Head of caudate nucleus (tissue), 42 donors: ENCODE measurements at places on chromosomes 13 and 19.

DNA sequence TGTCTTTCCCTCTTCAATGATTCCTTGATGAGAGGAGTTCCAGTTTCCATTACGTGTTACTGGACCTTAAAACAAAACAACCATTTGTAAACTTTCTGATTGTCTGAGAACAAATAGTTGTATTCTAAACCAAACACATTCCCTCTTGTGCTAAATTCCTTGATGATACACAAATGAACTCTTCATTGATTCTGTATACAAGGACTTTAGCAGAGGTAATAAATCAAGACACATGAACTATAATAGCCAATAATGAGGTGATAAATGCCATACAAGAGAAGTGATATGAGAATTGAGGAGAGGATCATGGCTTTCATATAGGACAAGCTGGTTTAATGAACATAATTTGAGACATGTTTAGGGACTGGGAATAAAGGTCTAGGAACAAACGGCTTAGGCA, 13.5 kb upstream of the GPC5 start:
- no peak for DNase-seq

DNA sequence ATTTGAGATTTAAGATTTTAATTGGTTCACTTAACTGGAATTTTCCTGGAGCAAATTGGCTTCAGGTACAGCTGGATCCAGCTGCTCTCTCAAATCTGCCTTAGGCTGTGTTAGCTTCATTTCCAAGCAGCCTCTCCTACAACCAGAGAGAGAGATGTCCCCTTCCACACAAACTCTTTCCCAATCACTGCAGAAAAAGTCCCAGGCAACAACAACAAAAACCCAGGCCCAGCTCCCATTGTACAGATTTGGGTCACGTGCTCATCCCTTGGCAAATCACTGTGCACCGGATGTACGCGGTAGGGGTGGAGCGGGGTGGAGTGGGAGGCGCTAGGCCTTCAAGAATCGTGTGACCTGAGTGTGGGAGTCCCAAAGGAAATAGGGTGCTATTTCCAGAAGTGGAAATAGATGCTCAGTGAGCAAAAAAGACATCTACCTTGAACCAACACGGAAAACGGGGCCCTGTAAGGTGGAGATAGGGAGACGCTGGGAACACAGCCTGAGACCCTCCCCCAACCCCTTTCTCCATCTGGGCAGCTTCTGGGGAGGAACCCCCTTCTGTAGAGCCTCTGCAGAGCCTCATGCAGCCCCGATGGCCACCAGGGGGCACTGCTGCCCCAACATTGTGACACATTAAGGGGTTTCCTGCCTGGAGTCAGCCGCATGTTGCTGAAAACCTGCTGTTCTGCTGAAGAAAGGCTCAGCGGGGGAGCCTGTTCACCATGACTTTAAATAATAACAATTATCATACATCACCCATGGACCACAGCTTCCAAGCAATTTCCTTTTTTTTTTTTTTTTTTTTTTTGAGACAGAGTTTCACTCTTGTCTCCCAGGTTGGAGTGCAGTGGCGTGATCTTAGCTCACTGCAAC, 25.4 kb downstream of the HPN start:
- peak; percentile 87 for DNase-seq

- no peak for DNase-seq
Measured at GRCh38 chr13:73142071-73142470, 83.3 kb downstream of the KLF5 start.

DNA sequence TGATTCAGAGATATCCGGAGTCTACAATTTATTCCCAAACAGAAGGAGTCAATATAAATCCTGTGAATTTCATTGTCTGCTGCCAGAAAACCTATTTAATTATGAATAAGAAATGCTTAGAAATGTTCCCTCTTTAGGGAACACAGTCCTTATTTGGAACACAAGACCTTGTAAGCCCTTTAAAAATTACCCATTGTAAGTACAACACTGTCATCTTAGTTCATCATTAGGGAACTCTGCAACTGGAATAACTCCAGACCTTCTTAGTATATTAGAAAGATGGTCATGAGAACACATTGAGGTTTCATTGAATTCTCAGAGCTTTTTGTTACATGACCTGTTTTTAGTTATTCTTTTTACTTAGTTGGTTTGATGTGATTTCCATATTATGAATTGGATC, 548.5 kb upstream of the KLF12 start:
- no peak for DNase-seq

- no peak for DNase-seq
Measured at GRCh38 chr13:74073274-74073673, 60.9 kb downstream of the KLF12 start.

DNA sequence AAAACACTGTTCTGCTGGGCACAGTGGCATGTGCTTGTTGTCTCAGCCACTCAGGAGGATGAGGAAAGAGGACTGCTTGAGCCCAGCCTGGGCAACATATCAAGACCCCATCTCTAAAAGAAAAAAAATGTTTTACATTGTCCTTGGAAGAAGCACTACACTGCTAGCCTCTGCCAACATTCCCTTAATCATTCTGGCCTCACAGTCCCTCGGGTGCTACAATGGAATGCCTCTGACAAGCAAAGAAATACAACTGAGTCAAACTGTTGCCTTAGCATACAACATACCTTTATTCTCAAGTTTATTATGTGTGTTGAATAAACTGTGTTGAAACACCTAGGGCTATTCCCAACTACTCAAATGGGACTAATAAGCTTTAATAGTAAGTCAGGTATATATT, 56.1 kb downstream of the PSPC1 start:
- DNase-seq: no peak

DNA sequence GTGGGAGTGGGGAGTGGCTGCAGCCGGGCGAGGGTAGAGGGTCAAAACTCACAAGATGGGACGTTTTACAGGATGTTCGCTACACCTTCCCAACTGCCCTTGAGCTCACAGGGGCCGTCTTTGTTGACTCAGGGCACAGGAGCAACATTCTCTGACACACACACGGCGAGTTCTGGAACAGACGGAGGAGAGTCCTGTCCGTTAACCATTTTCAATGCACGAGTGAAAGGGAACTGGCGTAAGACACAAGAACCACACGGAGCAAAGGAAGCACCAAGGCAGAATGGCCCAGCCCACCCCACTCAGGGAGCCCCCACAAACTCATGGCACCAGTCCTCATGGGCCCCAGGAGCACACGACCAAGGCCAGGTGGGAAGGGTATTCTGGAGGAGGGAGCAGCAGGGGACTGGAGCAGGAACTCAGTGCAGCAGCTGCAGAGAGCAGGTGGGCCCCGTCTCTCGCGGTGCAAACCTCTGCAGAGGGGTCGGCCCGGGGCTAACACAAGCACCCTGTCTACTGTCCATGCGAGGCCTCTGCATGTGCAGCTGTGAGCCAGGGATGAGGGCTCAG, 37.9 kb upstream of the ISYNA1 start:
- DNase-seq: no peak

DNA sequence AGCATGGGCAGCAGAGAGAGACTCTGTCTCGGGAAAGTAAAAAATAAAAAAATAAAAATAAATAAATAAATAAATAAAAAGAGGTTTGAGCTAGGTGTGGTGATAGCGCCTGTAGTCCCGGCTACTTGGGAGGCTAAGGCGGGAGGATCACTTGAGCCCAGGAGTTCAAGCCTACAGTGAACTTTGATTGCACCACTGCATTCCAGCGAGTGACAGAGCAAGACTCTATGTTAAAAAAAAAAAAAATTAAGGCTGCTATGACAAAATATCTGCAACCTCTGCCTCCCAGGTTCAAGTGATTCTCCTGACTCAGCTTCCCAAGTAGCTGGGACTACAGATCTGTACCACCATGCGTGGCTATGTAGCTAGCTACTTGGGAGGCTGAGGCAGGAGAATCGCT, 3.2 kb upstream of the DENND1C start:
- DNase-seq: no peak

DNA sequence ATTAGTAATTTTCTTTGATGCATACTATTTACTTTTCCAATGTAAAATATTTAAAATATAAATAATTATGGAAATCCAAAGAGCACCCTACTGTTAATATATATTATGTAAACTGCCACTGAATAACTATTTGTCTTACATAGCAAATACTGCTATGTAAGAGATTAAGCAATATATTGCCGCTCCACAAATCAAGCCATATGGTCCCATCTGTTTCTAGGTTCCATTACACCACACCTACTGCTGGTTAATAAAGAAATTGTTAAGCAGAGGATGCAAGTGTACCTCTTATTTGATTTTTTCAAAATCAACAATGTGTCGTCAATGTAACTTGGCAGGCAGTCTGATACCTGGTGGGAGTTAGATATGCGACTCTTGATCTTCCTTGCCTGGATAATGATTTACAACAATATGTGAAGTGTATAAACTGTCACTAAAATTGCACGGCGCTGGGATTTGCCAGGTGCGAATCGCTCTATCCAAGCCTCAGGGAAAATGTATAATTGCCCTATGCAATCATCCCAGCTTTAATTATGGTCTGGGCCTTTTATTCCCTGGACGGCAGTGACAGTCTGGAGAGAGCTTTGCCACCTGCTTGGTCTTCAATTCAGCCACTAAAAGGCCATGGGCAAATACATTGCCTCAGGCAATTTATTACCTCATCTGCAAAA, 16.0 kb downstream of the SMAD9 start:
- no peak for DNase-seq

DNA sequence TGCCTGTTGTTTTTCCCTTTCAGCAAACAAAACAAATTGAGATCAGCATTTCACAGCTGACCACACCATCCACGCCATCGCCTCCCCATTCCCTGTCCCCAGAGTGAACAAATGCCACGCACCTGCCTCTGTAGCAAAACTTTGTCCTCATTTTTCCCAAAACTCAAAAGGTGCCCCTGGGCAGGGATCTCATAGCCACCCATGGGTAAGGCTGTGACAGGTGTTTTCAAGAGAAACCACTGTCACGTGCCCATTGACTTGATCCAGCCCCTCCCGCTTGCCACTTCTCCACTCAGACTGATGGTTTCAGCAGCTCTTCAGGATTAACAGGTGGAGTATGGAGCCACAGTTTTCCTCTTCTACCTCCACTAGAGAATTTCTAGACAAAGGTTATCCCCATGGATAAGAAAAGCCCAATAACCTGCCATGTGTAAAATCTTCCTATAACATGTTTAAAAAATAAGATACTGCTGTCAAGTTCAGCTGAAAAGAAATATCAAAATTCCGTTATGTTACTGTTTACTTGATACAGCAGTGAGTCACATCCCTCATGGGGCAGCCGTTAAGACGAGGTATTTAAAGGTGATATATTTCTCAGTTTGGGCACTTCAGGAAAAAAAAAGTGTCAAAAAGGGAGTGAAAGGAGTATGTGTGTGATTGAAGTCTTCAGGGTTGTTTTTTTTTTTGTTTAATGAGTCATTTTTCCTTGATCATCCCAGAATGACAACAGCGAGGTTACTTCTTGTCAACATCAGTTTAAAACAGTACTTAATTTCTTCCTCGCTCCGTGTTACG, 63.5 kb upstream of the GPR183 start:
- no peak for DNase-seq
